ENCODE measurements at places on chromosomes 11 and 22. TPM values are rescaled to one million over a fixed set of nuclear protein-coding genes. Genes with fewer than 3 reads are reported as not detected.

- no peak for DNase-seq
These were observed 49.5 kb downstream of the MCHR1 start for GRCh38 chr22:40728731-40729189.

DNA sequence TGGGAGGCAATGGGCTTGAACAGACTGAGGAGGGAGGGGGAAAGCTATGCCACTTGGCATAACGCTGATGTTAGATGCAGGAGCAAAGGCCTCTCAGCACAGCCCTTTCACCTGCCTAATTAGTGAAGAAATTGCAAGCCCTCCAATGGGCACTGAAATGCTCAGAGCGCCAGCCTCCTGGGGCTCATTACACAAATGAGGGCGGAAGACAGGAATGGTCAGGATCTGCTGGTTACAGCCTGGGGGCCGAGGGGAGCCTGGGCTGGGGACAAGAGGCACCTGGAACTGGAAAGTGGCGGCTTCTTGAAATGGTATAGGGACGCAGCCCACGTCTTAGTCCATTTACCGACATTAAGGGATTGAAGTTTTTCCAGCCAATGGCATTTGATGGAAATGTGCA is 50.2 kb upstream of the PLET1 start:
- no peak for DNase-seq

GRCh38 chr11:43955381-43956118 is 13.1 kb downstream of the C11orf96 start:
- DNase-seq = no peak

DNA sequence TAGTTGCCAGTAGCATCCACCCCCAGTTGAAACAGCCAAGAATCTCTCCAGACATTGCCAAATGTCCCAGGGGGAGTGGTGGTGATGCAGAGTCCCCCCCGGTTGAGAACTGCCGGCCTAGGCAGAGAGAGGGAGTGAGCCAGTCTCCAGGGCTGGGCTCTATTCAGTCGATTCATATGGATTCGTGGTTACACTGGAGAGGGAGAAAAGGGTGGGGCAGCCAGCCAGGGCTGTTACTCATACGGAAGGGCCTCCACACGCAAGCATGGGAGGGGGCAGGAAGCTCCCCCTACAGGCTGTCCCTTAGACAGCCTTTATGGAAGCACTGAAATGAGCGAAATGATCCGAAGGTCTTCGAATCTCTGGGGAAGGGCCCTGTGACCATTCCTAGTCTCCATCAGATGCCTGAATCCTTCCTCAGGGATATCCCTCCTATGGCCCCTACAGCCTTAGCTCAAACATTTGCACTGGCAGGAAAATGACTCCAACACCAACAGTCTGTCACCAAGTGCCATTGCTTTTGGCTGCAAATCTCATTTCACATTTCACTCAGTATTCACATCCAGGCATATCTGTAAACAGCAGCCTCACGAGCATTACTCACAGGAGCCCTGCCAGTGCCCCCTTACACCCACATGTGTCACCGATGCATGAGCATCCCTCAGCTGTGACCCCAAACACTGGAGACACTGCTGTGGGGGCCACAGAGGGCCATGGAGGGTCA is 18.4 kb upstream of the TLCD5 start:
- DNase-seq = peak; percentile 74

GRCh38 chr11:110909336-110909735 is 197.1 kb upstream of the ARHGAP20 start:
- no peak for DNase-seq

GRCh38 chr11:9527481-9528135 is 45.9 kb upstream of the WEE1 start:
- no peak for DNase-seq

- DNase-seq = no peak
These were observed 123.6 kb upstream of the MTNR1B start for GRCh38 chr11:92845805-92846204.

- no peak for DNase-seq
These were observed 368.8 kb upstream of the KIRREL3 start for GRCh38 chr11:127369356-127369755.

- DNase-seq = no peak
These were observed 10.5 kb downstream of the CD3E start for GRCh38 chr11:118314988-118315411.

Gene LUZP2
- polyA plus RNA-seq = 0.02 TPM

Gene MS4A12
- polyA plus RNA-seq = not detected

Gene BANF1
- polyA plus RNA-seq = 274 TPM

Gene PANX2
- 0.68 TPM for polyA plus RNA-seq

Gene CD6
- polyA plus RNA-seq = 0.11 TPM

Gene OR52I1
- not detected for polyA plus RNA-seq

Gene RPS6KA4
- polyA plus RNA-seq = 12.8 TPM

Gene BIRC2
- polyA plus RNA-seq = 21.1 TPM

Measured in right cardiac atrium (tissue), 5 donors.